ENCODE measurements at places on chromosomes 7 and 10. TPM values are rescaled to one million over a fixed set of nuclear protein-coding genes. Genes with fewer than 3 reads are reported as not detected.

- no peaks in the 10 kb centered on the region for H3K4me1 ChIP-seq
- H3K36me3 ChIP-seq = no peaks in the 10 kb centered on the region
- H3K27ac ChIP-seq = no peak overlapping the region
Measured at GRCh38 chr7:150489782-150490181, 24.9 kb upstream of the GIMAP7 start.

LRIT1 gene
- not detected for total RNA-seq

GRCh38 chr7:128922496-128923410 lies 12.2 kb upstream of the KCP start:
- H3K36me3 ChIP-seq = no peaks in the 10 kb centered on the region
- H3K27me3 ChIP-seq = peaks cover 42% of the 10 kb centered on the region
- H3K27ac ChIP-seq = no peak overlapping the region
- no peak overlapping the region for H3K4me3 ChIP-seq
- peaks cover 12% of the 10 kb centered on the region for H3K4me1 ChIP-seq

FOXI2 gene
- total RNA-seq = not detected

DNA sequence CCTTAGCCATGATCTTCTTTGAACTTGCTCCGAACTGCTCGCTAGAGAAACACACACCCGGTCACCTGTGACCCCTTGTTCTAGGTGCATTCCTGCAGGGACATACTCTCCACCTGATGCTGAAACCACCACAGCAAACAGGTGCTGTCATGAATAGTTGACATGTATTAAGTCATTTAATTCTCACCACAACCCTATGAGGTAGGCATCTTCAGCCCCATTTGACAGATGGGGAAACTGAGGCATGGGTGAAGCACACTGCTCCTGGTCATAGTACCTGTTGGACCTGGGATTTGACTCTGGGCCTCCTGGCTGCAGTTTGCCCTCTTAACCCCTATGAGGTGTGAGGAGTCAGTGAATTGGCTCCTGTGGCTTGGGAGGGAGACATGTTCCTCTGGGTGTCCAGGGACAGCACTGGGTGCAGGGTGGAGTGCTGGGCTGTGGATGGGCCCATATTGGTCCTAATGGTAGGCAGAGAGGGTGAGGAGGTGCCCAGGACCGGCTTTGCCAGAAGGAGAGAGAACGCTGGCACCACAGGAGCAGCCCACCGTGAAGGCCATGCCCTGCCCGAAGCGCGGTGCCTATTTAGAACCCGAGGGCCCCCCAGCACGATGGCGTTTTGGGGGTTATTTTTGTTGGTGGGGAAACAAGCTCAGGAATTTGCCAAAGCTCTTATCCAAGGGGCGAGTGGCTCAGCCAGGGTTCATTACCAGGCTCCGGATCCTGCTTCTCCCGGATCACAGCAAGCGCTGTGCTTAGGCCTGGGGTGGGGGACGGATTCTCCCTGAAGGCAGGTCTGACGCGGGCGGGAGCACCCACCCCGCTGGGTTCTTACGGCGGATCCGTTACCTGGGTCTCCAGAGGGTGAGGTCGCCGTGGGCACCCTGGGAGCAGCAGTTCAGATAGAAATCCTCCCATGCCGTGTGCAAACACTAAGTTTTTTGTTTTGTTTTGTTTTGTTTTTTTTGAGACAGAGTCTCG lies 52.3 kb downstream of the GLRX3 start:
- no peak overlapping the region for H3K27ac ChIP-seq
- H3K4me1 ChIP-seq = no peaks in the 10 kb centered on the region
- H3K4me3 ChIP-seq = no peak overlapping the region
- no peak for DNase-seq
- H3K27me3 ChIP-seq = no peaks in the 10 kb centered on the region

Data from Calu3 (cell line).